ENCODE measurements at places on chromosomes 13 and 19.

GRCh38 chr19:8686549-8686948, 12.0 kb downstream of the ACTL9 start:
- DNase-seq: no peak

GRCh38 chr13:43295825-43296564, 272.6 kb downstream of the DNAJC15 start:
- no peak for DNase-seq

DNA sequence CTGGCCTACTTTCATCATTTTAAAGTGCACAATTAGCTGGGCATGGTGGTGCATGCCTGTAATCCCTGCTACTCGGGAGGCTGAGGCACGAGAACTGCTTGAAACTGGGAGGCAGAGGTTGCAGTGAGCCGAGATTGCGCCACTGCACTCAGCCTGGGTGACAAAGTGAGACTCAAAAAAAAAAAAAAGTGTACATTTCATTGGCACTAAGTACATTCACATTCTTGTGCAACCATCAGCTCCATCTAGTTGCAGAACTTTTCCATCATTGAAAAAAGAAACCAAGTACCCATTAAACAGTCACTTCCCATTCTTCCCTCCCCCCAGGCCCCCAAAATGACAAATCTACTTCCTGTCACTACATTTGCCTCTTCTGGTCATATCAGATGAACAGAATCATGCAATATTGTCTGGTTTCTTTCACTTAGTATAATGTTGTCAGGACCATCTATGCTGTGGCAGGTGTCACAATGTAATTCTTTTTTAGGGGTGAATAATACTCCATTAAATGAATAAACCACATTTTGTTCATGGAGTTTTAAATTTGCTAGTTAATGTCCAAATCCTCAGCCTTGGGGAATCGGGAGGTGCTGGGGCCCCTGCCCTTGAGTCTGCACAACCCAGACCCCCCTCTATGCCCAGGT, 7.4 kb upstream of the SIGLEC11 start:
- no peak for DNase-seq

DNA sequence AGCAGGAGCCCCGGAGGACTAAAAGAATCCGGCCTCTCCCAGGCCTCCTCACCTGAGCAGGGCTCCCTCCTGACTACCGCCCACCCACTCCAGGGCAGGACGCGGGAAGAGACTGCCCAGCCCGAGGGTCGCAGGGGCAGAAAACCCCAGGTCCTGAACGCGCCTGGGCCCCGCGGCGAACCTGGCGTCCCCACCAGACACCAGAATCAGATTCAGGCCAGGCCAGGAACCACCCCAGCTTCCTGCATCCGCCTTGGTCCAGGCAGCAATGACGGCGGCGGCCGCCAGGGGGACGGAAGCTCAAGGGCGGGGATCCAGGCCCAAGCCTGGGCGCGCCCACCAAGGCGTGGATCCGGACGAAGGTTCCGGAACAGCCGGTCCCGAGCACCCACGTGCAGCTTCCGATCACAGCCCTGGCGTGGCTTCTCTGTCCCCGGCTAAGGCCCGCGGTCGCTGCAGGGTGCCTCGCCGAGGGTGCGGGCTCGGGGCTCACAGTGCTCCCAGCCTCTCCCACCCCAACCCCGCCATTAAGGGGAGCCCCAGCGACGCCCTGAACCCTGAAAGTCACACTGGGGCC, 3.6 kb downstream of the LGALS7 start:
- DNase-seq: peak; percentile 9

GRCh38 chr19:15305582-15306334, 26.6 kb downstream of the BRD4 start:
- DNase-seq: no peak

Measured in COR-L47 (cell line).